Camera-type eye (tissue), 1 donor: ENCODE measurements at places on chromosomes 16 and 17. TPM values are rescaled to one million over a fixed set of nuclear protein-coding genes. Genes with fewer than 3 reads are reported as not detected.

The WNT9B gene
- total RNA-seq: 0.16 TPM

The CMTM2 gene
- total RNA-seq: not detected

The UTS2R gene
- total RNA-seq: 3.2 TPM

The P2RX1 gene
- 1.0 TPM for total RNA-seq

The B4GALNT2 gene
- total RNA-seq: not detected

The NPIPA2 gene
- total RNA-seq: 1.0 TPM

The CTRB2 gene
- total RNA-seq: not detected

The PRRT2 gene
- 32.2 TPM for total RNA-seq

The KRT24 gene
- not detected for total RNA-seq

The KRTAP2-1 gene
- not detected for total RNA-seq

The PAGR1 gene
- 62.8 TPM for total RNA-seq

The EPX gene
- total RNA-seq: not detected

The MMP2 gene
- 248 TPM for total RNA-seq

The TRAPPC1 gene
- total RNA-seq: 35.0 TPM

The HBM gene
- 15.4 TPM for total RNA-seq

The VASN gene
- total RNA-seq: 32.7 TPM

The C16orf46 gene
- 2.3 TPM for total RNA-seq
